Effector memory CD8-positive, alpha-beta T cell (primary cell): ENCODE measurements at places on chromosomes 1 and 21.

DNA sequence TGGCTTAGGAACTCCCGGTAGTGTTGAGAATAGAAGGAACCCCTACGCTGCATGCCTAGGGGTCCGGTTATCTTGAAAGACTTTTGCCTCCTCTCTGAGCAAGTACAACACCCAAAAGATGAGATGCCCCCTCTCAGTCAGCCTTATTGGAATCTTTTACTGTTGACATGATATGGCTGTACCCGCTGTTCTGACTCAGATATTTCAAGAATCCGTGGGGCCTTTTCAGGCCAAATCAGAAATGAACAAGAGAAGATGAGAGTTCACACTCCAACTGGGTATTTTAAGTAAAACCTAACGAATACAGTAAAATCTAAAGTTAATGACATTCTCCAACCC, 164.2 kb downstream of the PPIAL4G start:
- H3K4me1 ChIP-seq, result peaks cover 24% of the 10 kb centered on the region
- H3K36me3 ChIP-seq, result peaks cover 14% of the 10 kb centered on the region
- H3K4me3 ChIP-seq, result peak overlapping the region; percentile 85
- peaks cover 32% of the 10 kb centered on the region for H3K27me3 ChIP-seq

DNA sequence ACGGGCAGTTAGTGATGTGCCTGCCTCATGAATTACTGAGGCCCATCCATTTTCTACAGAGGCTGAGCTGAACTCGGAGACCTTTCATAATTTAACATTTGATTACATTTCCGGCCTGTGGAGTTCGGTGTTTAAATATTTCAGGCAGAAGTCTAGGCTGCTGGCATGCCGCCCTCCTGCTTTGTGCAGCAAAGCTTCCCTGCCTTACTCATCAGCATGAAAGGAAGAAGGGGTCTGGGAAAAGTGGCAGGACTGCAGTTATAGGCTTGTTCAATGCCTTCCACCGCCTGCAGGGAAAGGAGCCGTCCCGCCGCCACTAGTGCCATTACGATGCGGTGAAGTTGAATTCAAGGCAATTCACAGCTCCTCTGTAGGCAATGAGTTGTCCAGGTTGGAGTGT, 527.9 kb downstream of the NPHP4 start:
- no peaks in the 10 kb centered on the region for H3K36me3 ChIP-seq
- no peak overlapping the region for H3K27ac ChIP-seq
- H3K27me3 ChIP-seq, result peaks cover 16% of the 10 kb centered on the region
- no peak for DNase-seq
- peaks cover 13% of the 10 kb centered on the region for H3K4me1 ChIP-seq
- H3K4me3 ChIP-seq, result no peak overlapping the region

DNA sequence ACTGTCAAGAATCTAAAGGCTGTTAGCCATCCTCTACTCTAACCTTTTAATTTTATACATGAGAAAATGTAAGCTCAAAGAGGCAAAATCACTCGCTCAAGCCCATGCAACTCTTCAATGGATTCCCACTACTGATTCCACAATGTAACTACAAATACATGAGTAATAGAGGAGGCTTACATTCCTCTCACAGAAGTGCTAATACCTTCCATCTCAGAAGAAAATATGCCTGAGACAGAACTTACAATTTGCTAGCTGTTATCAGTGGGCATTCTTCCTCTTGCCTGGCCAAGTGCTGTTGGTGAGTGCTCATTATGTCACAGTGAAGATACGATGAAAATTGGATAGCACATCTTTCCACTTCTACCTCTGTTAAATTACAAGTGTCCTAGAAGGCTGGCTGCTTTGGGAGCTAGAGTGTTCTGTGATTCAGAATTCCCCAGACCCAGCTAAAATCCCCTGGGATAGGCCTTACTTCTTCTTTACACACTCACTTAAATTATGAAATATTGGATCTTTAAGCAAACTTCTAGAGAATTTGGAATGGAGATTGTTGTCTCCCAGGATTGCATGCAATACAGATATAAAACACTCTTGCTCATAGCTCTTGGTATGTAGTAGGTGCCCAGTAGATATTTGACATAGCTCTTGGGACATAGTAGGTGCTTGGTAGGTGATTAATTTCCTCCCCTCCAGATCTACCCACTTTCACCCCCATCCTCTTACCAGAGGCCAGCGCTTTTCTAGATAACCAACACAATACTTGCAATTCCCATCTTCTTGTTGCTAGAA, 24.1 kb downstream of the BCL9 start:
- no peaks in the 10 kb centered on the region for H3K36me3 ChIP-seq
- peaks cover 52% of the 10 kb centered on the region for H3K27me3 ChIP-seq
- DNase-seq, result no peak

GRCh38 chr1:168509875-168510791, 33.7 kb downstream of the XCL2 start:
- peaks cover 10% of the 10 kb centered on the region for H3K36me3 ChIP-seq
- peak; percentile 33 for DNase-seq
- no peaks in the 10 kb centered on the region for H3K27me3 ChIP-seq
- peak overlapping the region; percentile 93 for H3K27ac ChIP-seq
- H3K4me3 ChIP-seq, result peak overlapping the region; percentile 62

- no peak for DNase-seq
- H3K4me1 ChIP-seq, result no peaks in the 10 kb centered on the region
- H3K36me3 ChIP-seq, result no peaks in the 10 kb centered on the region
- no peak overlapping the region for H3K4me3 ChIP-seq
- no peak overlapping the region for H3K27ac ChIP-seq
These were observed 58.6 kb upstream of the USP25 start for GRCh38 chr21:15671188-15671587.

- no peaks in the 10 kb centered on the region for H3K27me3 ChIP-seq
- H3K36me3 ChIP-seq, result no peaks in the 10 kb centered on the region
- DNase-seq, result no peak
- H3K4me3 ChIP-seq, result no peak overlapping the region
- H3K27ac ChIP-seq, result no peak overlapping the region
These were observed 171.0 kb downstream of the LRRC40 start for GRCh38 chr1:70034403-70034802.

DNA sequence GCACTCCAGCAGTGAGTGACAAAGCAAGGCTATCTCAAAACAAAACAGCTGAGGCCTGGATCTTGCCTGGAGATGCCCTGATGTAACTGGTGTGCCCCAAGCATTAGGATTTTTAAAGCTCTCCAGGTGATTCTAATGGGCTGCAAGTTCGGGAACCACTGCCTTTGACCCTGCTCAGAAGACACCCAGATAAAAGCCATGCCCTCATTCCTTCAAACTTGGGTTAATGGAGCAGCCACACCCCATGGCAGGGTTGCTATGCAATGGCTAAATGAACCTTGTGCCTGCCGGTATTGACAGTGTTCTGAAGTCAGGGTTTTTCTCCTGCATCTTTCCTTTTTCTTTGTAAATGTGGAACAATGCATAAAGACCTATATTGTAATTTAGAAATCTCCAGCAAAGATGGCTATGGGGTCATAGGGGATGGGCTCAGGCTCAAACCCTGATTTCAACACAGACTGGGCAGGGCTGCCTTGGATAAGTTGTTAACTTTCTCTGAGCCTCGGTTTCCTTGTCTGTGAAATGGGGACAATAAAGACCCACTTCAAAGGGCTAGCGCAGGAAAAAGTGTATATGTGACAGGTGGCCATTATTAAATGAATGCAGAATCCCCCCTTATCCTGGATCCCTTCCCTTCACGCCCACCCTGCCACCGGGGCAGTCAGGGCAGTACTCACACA, 453 bp downstream of the TFF3 start:
- no peak overlapping the region for H3K4me3 ChIP-seq
- H3K27me3 ChIP-seq, result no peaks in the 10 kb centered on the region
- H3K4me1 ChIP-seq, result peaks cover 5% of the 10 kb centered on the region
- DNase-seq, result no peak

- H3K4me3 ChIP-seq, result no peak overlapping the region
- no peaks in the 10 kb centered on the region for H3K36me3 ChIP-seq
- H3K27me3 ChIP-seq, result no peaks in the 10 kb centered on the region
- no peak for DNase-seq
These were observed 60.5 kb downstream of the NUP210L start for GRCh38 chr1:154094411-154094810.

DNA sequence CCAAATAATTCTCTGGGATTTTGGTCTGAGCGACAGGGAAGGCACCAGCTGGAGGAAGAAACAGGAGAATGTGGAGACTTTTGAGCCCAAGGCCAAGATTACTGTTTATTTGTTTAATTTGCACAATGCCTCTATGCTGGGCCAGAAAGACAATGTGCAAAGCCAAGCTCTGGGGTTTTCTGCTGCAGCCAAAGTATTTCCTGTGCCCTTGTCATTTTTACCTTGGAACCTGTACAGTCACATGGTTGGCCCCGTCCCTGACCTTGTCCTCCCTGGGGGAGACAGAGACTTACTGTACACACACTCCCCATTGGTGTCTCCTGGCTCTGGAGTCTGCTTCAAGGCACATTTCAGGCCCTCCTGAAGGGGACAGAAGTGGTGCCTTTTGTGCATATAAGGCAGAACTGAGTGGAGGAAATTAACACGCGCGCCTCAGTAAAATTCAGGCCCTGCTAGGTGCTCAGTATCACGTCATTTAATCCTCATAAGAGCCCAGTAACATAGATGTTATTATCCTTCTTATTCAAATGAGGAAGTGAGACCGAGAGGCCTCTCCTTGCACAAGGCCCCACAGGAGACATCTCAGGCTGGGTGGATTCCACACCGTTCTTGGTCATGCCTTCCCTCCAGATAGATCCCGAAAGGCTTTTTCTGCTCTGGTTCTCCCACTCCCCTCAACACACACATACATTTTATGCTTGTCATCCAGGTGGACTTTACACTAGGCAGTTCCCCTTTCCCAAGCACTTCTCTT, 21.1 kb downstream of the C1orf115 start:
- no peak for DNase-seq
- H3K27ac ChIP-seq, result no peak overlapping the region
- peaks cover 26% of the 10 kb centered on the region for H3K27me3 ChIP-seq
- H3K4me1 ChIP-seq, result no peaks in the 10 kb centered on the region

- no peak overlapping the region for H3K4me3 ChIP-seq
- peaks cover 2% of the 10 kb centered on the region for H3K4me1 ChIP-seq
- DNase-seq, result no peak
- peaks cover 11% of the 10 kb centered on the region for H3K27me3 ChIP-seq
- peaks cover 4% of the 10 kb centered on the region for H3K36me3 ChIP-seq
These were observed 29.8 kb upstream of the C1orf198 start for GRCh38 chr1:230898144-230898543.
